Urinary bladder (tissue), 4 donors: ENCODE measurements at places on chromosomes 16 and 17.

GRCh38 chr16:66026211-66026610 is 340.3 kb upstream of the CDH5 start:
- no peak for DNase-seq

DNA sequence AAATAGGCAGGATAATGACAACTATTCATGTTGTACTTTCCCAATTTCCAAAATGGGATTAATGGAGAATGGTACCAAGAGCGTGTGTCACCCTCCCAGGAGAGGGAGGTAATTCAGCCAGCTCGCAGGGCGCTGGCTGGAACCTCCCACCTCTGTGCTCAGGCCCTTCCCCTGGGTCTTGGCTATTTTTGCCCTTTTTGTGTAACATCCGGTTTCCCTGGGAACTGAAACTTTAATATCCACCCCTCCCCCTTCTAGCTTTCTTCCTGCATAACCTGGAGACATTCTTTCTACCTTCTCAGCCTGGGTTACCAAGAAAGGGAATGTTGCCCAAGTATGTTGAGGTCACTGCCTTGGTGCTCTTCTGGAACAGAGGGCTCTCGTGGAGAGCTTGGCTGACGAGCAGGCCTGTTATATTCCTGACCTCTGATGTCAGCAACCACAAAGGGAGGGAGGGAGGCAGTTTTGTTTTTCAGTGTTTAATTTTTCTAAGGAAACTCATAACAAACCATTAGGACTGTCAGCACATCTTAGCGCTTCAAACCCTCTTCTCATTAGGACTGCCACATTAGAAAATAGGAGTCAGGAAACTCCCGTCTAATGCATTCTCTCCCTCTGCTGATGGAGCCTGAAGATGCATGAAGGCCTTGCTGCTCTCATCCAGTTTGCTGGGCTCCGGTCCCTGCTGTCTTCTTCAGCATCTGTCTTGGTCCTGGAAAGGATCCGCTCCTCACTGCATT is 25.6 kb downstream of the ITGB3 start:
- DNase-seq = no peak

GRCh38 chr16:86241681-86242080 is 268.6 kb upstream of the FOXF1 start:
- no peak for DNase-seq

DNA sequence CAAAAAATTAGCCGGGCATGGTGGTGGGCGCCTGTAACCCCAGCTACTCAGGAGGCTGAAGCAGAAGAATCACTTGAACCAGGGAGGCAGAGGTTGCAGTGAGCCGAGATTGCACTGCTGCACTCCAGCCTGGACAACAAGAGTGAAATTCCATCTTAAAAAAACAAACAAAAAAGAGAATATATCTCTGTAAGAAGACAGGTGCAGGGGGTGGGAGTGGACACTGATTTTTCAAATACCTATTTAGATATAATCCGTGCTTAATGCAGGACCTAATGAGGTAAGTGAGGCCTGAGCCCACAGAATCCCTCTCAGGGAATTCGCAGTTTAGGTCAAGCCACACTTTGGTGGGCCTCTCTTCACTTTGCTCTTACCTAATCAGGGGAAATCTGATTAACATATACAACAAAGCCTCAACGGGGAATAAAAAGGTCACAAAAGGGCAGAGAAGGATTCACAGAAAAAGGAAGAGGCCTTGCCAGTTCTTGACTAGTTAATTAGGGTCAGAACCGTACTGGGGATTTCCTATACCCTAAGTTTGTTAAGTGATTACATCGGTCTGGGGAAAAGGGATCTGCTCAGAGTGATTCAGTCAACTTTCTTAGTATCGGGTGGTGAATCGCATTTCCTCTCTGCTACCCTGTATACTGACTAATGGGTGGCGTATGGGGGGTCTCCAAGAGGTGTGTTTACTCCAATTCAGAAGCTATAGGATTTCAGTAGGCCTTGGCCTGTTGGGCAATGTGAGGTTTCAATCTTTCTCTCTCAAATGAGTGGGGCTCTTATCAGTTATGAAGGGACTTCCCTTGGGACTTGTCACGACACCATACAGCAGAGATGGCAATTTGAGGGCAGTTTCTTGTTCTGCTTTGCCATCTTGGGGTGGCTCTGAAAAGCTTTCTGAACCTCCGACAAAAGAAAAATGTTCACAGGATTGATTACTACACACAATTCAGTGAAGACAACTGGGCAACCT is 1.9 kb upstream of the NFAT5 start:
- DNase-seq = no peak

DNA sequence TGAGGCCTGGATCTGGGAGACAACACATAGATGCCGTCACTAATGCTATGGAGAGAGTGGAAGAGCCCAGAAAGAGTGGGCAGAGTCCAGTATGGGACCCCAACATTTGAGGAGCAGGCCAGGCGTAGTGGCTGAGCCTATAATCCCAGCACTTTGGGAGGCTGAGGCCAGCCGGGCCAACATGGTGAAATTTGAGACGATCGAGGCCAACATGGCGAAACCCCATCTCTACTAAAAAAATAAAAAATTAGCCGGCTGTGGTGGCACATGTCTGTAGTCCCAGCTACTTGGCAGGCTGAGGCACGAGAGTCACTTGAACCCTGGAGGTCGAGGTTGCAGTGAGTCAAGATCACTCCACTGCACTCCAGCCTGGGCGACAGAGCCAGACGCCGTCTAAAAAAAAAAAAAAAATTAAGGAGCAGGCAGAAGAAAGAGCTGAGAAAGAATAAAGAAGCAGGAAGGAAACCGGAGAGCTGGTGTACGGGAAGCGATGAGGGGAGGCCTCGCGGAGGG is 6.0 kb upstream of the DNAI2 start:
- DNase-seq = no peak
